ENCODE measurements at places on chromosomes 7 and 10.

DNA sequence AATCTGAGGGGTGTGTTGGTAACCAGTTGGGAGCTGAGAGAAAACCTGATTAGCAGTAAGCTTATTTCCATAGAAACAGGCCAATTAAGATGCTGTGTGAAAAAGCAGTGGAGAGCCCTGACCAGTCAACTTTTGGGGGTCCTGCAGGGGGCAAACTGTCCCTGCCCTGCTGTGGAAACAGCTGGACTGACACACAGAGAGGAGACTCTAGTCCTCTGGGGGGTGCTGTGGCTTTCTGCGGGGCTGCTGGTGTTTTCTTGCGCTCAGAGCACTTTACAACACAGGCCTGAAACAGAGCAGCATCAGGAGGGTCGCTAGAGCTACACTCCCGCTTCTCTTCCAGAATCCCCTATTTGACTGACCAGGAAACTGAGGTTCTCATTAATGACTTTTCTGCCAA lies 546.9 kb upstream of the GALNT17 start:
- no peak for DNase-seq

GRCh38 chr10:5904227-5904626 lies 14.2 kb downstream of the FBH1 start:
- no peak for DNase-seq

DNA sequence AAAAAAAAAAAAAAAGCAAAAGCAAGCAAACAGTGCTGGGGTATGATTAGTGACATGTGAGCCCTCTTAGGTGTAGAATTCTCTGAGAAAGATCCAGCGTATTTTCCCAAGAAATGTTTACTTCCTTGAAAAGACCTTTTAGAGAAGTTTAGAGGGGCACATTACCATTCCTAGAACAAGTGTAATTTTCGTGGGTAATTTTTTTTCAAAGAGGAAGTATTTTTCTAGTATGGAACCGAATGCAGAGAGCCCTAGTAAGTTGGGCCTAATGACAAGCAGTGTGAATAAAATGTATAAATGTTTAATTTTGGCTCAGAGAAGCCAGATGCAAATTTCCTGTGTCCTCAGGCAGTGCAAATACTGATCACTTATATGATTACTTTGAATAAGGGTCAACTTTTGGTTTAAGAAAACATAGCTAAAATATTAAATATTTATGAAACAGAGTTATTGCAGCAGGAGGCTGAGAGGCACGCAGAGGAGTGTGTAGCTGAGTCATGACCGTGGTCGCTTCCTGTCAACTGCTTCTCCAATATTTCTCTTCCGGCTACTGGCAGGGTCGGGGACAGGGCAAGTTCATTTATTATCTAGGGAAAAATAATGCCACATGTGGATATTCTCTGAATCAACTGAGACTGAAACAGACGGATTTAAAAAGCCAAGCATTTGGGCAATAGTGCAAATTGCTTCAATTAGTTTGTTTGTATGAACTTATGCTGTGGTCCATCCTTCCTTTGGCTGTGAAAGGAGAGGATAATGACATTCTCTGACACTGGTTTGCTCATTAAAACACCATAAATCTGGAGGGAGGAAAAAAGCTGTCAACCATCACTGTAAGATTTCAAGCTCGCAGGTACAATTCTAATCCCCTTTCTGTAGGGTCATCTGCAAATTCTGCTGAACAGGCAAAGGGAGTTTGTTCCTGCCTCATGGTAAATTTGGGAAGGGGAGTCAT lies 495.2 kb downstream of the GLRX3 start:
- no peak for DNase-seq

DNA sequence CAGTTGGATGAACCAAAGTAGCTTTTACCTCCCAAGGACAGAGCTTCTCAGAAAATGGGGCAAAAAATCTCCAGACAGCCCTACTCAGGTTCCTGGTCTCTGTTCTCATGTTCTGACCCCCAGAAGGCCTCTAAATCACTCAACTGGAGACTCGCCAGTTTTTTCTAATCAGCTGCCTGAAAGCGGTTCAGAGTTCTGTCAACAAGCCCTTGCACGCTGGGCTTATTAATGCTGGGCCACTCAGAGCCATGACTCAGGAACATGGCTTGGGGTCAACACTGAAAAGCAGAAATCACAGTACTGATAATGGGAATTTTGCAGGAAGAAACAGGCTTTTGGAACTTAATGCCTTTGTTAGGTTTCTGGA lies 15.3 kb downstream of the ECHDC3 start:
- no peak for DNase-seq

DNA sequence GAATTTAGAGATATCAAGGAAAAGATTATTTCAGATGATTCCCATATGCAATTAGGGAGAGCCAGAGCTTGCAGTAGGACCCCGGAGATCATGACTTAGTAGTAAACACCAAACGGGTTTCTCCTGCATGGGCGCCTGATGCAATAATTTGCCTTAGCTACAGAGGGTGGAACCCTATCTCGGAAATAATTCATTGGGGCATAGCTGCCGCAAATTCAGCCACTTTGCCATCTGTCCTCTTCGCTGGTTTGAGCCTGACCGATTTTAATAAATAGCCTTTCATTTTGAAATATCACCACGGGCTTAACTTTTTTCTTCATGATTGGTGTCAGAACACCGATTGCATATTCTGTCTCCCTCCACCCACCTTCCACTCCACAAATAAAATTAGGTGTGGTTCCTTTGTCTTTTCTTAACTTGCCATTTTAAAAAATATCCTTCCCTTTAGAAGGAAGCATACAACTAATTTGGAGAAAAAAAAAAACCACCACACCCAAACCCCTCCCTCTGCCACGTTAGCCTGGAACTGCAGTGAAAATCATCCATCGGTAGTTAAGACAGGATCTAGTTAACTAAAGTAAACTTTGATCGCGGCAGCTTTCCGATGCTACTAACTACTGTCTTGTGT lies 1.4 kb downstream of the GARS1 start:
- DNase-seq = peak; percentile 4

GRCh38 chr10:116849248-116850057 lies at the start of gene ENO4:
Gene ENO4 (plus strand): TSS chr10:116849499. CDS start chr10:116849567, 68 bp downstream.
- peak; percentile 65 for DNase-seq

DNA sequence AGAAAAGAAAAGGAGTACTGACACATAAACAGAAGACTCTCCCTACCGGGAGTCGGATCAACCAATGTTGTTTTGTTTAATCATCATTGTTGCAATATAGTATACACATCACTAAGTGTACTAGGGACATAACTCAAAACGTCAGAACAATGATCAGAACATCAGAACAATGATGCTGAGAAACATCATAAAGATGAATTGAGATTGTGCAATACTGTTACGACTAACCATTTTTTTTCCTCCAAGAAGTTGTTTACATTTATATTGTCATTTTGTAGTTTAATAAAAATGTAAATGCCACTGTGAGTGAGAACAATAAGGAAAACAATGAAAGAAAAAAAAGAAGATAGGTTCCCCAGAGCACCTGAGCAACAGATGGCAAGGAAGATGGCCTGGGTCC lies 663.1 kb upstream of the PCDH15 start:
- no peak for DNase-seq

- DNase-seq = no peak
Measured at GRCh38 chr7:103394566-103394965, 47.1 kb downstream of the PSMC2 start.

DNA sequence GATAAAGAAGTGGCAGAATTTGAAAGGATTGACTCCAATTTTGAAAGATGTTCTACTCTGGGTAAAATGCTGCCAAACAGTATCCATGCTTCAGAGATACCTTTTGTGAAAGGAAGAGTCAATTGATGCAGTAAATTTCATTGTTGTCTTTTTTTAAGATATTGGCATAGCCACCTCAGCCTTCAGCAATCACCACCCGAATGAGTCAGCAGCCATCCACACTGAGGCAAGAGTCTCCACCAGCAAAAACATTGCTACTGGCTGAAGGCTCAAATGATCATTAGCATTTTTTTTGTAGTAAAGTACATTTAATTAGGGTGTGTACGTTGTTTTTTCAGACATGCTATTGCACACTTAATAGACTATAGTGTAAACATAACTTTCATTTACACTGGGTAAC lies 31.7 kb upstream of the CYP26C1 start:
- DNase-seq = no peak

- no peak for DNase-seq
Measured at GRCh38 chr10:11535346-11535959, 76.0 kb downstream of the USP6NL start.

DNA sequence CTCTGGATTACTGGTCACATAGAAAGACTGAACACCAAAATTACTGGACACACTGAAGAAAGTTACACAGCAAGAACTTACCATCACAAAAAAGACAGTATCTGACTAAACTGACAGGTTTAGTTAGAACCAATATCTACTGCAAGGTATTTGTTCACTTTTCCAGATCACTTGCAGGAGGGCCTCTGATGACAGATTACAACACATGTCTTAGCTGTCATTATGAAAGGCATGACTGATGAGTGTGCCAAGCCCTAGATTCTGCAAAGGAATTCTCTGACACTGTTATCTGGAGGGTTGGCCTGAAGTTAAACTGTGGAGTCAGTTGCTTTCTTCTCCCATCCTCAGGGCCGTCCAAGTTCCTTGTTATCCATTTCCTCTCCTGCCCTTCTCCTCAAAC lies 242.7 kb downstream of the KIF20B start:
- no peak for DNase-seq

DNA sequence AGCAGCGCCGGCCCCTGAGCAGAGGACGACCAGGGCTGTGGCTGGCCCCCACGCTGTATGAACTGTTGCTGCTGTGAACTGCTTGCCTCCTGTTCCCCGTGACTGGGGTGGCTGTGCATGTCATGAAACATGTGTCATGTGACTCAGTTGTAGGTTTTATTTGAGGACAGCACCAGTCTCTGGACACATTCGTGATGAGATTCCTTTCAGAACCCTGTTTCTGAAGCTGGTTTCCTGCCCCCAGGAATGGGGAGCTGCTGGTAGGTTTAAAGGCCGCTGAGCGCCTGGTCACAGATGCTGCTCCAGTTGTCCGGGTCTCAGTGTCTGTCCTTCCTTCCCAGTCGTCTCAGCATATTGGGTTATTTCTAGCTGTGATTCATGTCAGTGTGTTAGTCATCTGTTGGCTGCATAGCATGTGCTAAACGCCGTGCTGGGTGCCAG lies 79.1 kb upstream of the PPIF start:
- DNase-seq = no peak

DNA sequence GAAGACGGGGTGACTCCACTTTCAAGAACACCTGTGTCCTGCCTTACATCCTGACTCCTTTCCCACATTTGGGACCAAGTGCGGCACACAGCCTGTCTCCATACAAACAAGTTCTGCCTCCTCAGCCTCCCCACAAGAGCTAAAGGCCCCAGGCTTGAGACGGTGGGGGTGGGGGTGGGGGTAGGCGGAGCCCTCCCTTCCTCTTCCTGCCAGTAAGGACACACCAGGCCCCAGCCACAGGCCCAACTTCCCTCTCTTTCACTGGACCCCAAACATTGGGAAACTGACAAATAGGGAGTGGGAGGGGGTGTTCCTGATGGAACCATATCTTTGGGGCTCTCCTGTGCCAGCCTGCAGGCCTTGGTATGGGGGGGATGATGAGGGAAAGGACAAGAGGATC lies 4.6 kb downstream of the CDK5 start:
- no peak for DNase-seq

- DNase-seq = no peak
Measured at GRCh38 chr10:36393801-36394200, 731.6 kb upstream of the ANKRD30A start.

- DNase-seq = no peak
Measured at GRCh38 chr7:84422790-84423189, 228.2 kb upstream of the SEMA3A start.

DNA sequence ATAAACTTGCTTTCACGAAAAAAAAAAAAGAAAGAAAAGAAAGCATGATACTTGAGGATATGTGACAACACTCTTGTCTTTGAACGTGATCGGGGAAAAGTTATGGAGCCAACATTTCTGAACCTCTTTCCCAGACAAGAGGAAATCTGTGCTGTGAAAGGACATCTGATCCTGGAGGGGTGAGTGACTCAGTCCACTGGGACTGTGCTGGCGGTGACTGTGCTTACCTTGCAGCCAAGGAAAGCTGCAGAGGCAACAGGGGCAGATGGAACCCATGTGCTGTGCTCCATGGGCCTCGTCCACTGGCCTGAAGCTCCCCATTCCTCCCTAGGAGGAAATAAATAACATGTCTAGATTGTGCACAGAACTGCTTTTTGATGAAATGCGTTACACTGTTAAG lies 116.5 kb upstream of the RAB11FIP2 start:
- DNase-seq = no peak

DNA sequence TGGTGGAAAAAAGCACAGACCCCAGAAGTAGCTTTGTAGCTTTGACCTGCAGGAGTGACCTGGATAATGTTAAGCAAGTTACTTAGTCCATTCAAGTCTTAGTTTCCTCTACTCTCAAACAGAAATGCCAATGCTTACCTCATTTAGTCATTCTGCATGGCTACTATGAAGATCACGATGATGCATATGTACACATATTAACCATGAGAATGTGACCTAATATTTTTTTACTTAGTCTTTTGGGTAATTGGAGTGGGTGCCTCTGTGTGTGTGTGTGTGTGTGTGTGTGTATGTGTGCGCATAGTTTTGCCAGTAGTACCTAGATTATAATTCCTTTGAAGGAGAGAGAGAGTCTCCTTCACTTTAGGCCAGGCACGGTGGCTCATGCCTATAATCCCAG lies 95.8 kb downstream of the NRP1 start:
- DNase-seq = no peak

- DNase-seq = no peak
Measured at GRCh38 chr7:33979807-33980355, 74.5 kb downstream of the BMPER start.

DNA sequence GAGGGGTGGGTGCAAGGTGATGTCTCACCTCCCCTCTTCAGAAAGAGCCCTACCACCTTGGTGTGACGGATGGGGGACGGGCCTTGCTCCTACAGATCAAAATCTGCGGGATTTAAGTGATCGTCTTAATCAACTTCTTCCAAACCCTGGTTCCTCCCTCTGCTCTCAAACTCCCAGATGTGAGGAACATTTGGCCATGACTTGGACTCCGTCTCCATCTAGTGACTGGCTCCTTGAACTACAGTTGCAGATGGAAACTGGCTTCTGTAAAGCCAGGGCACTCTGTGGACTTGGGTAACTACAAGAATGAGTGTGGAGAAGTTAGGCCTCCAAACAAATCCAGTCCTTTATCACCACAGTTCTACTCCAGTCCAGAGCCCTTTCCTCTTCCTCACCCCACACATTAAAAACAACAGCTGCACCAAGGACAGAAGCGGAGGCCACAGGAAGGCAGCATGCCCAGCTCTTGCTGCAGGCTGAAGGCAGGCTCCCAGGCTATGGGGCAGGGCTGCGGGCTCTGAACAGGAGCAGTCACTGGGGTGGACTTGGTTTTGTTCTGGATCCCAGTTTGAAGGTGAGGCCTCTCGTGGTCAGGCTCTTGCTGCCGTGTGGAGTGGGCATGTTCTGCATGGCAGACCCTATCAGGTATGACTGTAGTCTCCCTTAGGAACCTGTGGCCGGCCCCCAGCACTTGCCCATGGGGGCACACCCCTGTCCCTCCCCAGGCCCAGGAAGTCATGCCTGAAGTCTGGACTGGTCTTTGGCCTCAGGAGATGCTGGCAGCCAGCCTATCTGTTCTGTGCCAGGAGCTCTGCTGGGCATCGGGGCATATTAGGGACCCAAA lies 79.4 kb downstream of the VWC2 start:
- DNase-seq = peak; percentile 41
